ENCODE measurements at places on chromosomes 12 and 14.

GRCh38 chr14:55382483-55382882 is 29.1 kb downstream of the ATG14 start:
- no peak for DNase-seq

DNA sequence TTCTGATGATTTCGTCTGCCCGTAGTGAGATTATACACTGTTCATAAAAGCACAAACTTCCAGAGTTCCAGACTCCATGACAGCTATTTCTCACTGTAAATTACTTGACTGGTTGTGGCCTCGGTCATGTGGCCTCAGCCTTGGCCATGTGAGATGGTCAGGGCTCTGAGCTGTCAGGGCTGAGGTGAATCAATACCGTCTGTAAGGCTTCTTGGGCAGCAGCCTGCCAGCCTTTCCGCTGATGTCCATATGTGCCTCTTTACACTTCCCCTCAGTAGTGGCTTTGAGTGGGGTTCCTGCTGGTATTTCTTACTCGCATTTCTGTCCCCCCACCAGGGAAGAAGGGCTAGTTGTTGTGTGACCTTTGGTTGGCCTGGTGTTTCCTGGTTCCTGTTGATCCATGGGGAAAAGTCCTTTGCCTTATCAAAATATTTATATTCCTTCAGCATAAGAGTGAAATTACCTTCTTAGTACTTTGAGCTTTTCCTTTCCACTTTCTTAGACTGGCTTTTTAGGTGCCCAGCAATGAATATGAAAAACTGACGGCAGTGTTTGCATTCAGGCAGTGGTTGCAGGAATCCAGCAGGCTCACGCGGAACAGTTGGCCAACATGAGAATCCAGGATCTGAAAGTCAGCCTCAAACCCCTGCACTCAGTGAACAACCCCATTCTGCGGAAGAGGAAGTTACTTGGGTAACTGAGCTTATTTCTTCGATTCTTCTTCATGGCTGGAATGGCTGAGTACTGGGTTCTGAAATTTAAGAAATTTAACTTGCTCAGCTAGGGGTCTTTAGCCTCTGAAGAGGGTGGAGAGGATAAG is 46.1 kb downstream of the MAPKAPK5 start:
- DNase-seq = no peak

GRCh38 chr12:66119229-66119869 is 11.2 kb downstream of the LLPH start:
- no peak for DNase-seq

DNA sequence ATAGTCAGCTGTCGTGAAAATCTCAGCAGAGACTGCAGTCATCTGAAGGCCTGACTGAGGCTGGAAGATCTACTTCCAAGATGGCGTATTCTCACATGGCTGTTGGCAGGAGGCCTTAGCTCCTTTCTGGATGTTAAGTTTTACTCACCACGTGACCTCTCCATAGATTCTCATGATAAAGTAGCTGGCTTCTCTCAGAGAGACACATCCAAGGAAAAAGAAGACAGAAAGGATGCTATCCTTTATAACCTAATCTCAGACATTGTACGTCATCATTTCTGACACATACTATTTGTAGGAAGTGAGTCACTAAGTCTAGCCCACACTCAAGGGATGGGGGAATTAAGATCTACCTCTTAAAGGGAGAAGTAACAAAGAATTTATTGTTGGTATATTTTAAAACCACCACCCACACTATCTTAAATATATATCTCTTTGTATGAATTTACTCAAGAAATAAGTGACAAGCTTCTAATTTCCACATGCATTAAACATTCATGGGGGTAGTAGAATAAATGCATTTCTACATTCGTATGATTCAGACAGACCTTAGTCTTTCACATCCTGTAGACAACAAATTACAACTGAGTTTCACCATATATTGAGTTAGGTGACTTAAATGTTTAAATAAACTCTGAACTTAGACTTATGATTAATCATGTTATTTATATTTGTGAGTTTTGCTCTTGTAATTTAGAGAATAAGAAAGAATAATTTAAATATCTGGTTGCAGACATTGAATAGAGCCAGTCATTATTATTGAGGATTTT is 411.0 kb downstream of the LRIG3 start:
- DNase-seq = no peak

- no peak for DNase-seq
Measured at GRCh38 chr14:94746131-94746530, 23.8 kb downstream of the GSC start.

GRCh38 chr12:28583701-28584261 is 393.5 kb downstream of the CCDC91 start:
- DNase-seq = no peak

GRCh38 chr12:55428331-55429243 is 2.5 kb downstream of the OR6C76 start:
- DNase-seq = no peak

GRCh38 chr14:30991408-30991807 is 34.0 kb upstream of the AP4S1 start:
- DNase-seq = no peak

DNA sequence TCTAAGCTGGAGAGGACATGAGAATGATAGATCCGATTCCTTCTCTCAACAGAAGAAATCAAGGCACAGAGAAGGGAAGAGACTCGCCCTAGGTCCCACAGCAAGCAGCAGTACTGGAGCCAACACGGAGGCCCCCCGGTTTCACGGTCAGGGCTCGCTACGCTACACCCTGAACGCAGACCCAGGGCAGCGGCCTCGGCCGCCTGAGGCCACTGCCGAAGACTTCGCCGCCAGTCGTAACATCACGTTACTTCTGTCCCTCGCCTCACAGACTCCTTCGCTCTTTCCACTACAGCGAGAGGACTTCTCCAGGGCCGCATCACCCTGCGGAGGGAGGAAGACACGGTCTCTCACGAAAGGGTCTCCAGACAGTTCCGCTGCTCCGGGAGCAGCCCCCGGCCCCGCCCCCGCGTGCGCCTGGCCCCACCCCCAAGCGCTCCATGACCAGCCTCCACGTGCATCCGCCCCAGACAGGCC is 411 bp upstream of the DCAF4 start:
- DNase-seq = no peak

DNA sequence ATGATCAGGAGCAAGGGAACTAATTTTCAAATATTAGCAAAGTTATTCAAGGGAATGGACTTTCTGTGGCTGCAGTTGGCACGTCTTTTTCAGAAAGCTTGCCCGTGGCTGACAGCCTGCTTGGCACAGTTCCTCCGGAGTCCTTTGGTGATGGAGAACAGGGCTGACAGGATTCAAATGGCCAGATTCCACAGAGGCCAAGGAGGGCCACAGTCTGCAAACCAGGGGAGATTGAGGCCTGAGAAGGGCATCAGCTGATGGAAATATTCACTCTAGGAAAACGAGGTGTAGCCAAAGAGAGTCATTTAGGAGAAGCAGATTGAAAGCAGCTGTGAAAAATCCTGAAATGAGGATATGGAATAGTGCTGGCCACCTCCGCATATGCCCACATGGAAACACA is 178.3 kb downstream of the EMP1 start:
- no peak for DNase-seq

GRCh38 chr14:93200553-93200952 is 6.3 kb downstream of the GON7 start:
- DNase-seq = no peak

DNA sequence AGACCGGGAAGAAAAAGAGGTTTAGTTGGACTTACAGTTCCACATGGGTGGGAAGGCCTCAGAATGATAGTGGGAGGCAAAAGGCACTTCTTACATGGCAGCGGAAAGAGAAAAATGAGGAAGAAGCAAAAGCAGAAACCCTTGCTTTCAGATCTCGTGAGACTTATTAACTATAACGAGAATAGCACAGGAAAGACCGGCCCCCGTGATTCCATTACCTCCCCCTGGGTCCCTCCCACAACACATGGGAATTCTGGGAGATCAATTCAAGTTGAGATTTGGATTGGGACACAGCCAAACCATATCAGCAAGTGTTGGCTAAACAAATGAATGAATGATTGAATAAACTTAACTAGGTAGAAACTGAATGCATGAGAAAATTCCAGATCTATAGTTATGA is 85.3 kb upstream of the PARP11 start:
- no peak for DNase-seq

GRCh38 chr12:47449797-47450196 is 256.0 kb downstream of the RPAP3 start:
- DNase-seq = no peak

DNA sequence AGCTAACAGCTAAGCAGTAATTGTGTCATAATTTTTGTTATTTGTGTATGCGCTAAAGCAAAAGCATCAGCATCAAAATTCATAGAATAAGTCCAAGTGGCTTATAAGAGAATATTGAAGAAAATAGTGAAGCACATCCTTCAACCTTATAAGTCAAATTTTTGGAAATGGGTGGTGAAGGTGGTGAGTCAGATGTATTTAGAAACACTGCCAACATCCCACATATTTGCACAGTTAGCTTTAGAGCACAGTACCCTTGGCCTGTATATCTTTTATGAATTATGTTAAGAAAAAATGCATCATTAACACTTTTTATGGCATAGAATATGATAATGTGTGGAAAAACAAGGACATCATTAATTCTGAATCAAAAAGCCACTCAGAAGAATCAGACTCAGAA is 8.0 kb downstream of the SYT10 start:
- DNase-seq = no peak

- no peak for DNase-seq
Measured at GRCh38 chr14:87139299-87139698, 853.7 kb downstream of the GALC start.

GRCh38 chr12:120230326-120230973 is 29.5 kb upstream of the RPLP0 start:
- no peak for DNase-seq

DNA sequence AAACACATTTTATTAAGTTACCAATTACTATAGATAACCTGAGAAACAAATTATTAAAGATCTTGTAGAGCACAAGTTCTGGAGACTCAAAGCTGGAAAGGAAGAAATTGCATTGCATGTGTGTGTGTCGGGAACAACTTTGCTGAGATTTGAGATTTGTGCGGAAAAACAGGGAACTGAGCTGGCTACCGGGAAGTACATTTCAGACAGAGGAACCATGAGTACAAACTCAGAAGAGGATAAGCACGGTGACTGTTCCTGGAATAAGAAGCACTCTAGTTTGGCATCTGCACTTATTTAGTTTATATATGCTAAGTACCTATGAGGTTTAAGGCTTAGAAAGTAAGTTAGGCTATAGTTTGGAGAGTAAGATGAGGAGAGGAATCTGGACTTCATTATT is 97.8 kb downstream of the DACT1 start:
- no peak for DNase-seq

DNA sequence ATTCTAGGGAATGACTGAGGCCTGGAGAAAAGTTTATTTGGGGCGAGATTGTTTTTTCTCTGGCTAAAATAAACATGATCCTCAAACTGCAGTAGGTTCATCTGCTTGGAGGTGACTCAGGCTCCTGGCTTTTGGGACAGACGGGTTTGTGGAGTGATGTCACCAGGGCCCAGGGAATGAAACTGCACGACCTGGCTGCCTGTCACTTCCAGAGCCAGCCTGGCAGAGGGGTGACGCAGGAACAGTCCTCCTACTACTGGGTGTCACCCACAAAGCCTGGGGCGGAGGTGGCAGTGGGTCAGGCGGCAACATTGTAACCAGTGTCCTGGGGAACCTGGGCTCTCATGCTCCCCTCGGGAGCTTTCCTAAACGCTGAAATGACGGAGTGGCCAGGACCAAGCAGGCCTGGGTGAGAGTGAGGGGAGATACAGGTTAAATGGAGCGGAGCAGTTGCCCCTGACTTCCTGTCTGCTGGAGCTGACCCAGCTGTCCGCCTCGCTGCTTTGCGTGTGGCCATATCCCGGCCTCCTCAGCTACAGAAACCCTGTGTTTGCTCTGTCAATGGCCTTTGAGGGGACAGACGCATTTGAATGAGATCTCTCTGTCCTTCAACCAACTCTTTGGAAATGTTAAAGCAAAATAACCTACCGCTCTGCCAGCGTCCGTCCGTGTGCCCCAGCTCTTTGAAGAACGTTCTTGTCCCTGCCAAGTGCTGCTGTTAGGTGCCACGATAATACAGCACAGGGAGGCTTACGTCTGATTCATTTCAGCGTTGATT is 6.5 kb downstream of the HIP1R start:
- DNase-seq = no peak

DNA sequence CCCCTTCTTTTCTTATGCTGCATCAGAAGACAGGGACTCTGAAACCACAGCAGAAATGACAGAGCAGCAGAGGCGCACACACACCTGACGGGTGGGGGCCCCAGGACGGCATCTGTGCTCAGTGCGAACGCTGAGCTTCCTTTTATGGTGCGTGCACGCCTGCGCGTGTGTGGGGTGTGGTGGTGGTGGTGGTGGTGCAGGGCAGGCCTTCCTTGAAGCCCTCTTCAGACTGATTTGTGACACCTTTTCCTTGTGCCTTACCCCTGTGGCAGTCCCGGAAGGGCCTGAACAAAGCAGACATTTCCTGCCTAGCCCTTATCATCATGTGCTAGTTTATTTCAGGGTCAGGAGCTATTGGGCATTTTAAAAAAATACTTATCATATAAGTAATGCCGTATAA is 75.7 kb downstream of the TSPAN9 start:
- no peak for DNase-seq

- no peak for DNase-seq
Measured at GRCh38 chr14:100348253-100348729, 25.2 kb downstream of the SLC25A47 start.

- DNase-seq = no peak
Measured at GRCh38 chr12:72272091-72272661, at the start of gene TRHDE. TSS of gene TRHDE (plus strand) at chr12:72272370. CDS start at chr12:72272644, 274 bp downstream.

GRCh38 chr12:29763301-29763683 is 20.4 kb downstream of the TMTC1 start:
- DNase-seq = no peak

DNA sequence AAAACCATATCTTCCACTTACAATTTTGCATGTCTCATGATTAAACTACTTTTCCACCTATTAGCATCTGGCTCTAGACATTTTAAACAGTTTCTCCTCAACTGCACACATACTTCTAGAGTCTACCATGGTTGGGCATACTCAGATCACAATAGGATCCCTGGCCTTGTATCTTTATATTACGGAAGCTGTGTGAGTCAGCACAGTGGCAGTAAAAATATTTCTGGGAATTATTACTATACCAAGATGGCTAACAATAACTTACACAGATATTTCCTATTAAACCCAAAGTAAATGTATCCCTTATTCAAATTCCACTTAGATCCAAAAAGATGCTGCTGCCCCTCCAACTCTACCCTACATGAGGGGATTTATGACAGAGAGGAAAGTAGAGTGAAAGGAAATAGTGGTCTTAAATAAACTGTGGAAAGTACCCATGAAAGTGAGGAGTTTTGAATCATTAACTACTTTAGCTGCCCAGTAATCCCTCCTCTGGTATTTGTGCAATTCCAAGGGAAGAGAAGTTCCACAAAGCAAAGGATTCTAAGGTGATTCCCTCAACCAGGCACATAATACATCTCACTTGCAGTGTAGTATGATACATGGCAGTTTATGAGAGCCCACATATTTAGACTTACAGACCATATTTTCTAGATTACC is 14.0 kb upstream of the CPSF6 start:
- DNase-seq = no peak

GRCh38 chr14:50726372-50727107 is 58.4 kb upstream of the SAV1 start:
- no peak for DNase-seq
